ENCODE measurements at places on chromosomes 12 and 14.

GRCh38 chr14:22429546-22430294 is 159.3 kb downstream of the DAD1 start:
- DNase-seq = no peak

GRCh38 chr12:118830296-118830695 is 151.0 kb upstream of the SRRM4 start:
- no peak for DNase-seq

- DNase-seq = no peak
Measured at GRCh38 chr14:104929268-104930230, 4.9 kb downstream of the PLD4 start.

GRCh38 chr14:95871531-95871930 is 5.1 kb upstream of the TUNAR start:
- no peak for DNase-seq

Measured in left cardiac atrium (tissue), 4 donors.